ENCODE measurements at places on chromosomes 12 and 14. TPM values are rescaled to one million over a fixed set of nuclear protein-coding genes. Genes with fewer than 3 reads are reported as not detected.
A peak's percentile ranks its signal among the peaks of the same experiment; 100 is the strongest.

- no peaks in the 10 kb centered on the region for H3K4me1 ChIP-seq
- H3K4me3 ChIP-seq: no peak overlapping the region
- no peaks in the 10 kb centered on the region for H3K36me3 ChIP-seq
- no peak overlapping the region for H3K27ac ChIP-seq
These were observed 235.3 kb downstream of the CCDC91 start for GRCh38 chr12:28425526-28425925.

GRCh38 chr12:115979851-115980250 is 297.6 kb downstream of the MED13L start:
- H3K27ac ChIP-seq: no peak overlapping the region
- no peak overlapping the region for H3K4me3 ChIP-seq
- peaks cover 86% of the 10 kb centered on the region for H3K36me3 ChIP-seq
- no peak for DNase-seq
- H3K4me1 ChIP-seq: no peaks in the 10 kb centered on the region

DNA sequence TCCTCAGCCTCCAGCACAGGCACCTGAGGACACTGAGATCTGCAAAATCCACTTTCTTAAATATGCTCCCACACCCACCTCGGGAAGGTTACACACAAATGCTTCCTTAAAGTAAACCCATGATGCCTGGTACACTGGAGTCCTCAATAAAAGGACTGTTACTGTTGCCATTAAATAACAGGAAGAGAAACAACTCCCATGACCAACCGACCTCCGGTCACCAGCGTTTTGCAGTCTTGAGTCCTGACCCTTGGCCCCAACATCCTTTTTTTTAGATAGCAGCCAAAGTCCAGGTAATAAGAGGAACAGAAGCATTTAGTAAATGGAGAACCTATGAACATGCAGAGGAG is 42.4 kb downstream of the ITPK1 start:
- no peak overlapping the region for H3K4me3 ChIP-seq
- no peak overlapping the region for H3K27ac ChIP-seq
- no peak for DNase-seq
- H3K36me3 ChIP-seq: no peaks in the 10 kb centered on the region
- no peaks in the 10 kb centered on the region for H3K27me3 ChIP-seq

DNA sequence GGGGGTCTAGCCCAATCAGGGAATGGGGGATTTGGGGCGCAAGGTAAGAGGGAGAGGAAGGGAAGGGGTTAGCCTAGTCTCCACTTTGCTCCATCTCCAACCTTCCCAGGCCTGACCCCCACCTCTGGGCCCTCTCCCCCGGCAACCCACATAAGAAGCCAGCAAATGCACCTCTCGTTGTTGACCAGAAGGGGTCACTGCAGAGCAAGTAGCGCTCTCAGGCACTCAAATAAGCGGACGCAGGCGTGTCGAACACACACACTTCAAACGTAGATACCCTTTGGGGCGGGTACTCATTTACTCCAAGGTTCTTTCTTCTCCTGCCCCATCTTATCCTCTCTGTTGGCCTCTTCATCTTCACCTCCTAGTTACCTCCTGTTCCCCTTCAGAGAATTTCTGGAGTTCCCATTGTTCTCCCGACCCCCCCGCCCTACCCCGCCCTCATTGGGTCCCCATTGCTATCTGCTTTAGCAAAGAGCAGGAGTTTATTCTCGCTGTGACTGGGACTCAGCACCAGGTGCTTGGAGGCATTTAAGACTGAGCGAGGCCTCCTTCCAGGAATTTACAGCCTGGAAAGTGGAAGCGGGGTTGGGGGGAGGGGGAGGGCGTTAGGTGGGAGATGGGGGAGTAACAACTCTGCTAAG is 1.5 kb upstream of the SRRM4 start:
- H3K27me3 ChIP-seq: peaks cover 60% of the 10 kb centered on the region
- no peak overlapping the region for H3K27ac ChIP-seq
- H3K4me1 ChIP-seq: peaks cover 11% of the 10 kb centered on the region
- no peak overlapping the region for H3K4me3 ChIP-seq
- no peak for DNase-seq

DNA sequence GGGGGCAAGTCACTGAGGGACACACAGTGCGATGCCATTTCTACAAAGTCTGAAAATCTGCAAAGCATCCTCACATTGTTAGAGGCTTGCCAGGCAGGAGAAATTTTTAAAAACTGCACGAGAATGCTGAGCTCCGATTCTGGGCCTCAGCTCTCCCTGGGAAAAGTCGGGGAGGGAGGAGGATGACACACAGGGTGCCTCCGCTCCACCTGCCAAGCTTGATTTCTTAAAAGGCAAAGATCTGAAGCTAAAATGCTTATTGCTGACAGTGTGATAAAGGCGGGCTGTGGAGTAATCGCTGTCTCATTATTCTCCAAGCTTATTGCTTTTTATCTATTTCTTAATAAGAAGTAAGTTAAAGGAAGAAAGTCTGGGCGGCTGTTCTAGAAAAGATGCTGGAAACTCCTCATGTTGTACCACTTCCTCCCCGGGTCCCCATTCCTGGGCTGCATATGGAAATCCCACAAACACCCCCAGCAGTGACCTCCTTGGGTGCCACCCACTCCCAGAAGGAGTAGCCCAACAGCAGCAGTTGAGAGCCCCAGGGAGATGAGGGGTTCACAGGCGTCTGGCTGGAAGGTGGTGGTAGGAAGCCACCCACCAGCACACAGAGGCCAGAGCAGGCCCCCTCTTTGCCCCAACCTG is 55.0 kb downstream of the CCDC85C start:
- peaks cover 4% of the 10 kb centered on the region for H3K27me3 ChIP-seq
- no peak overlapping the region for H3K4me3 ChIP-seq
- DNase-seq: no peak
- no peaks in the 10 kb centered on the region for H3K36me3 ChIP-seq
- H3K27ac ChIP-seq: no peak overlapping the region

DNA sequence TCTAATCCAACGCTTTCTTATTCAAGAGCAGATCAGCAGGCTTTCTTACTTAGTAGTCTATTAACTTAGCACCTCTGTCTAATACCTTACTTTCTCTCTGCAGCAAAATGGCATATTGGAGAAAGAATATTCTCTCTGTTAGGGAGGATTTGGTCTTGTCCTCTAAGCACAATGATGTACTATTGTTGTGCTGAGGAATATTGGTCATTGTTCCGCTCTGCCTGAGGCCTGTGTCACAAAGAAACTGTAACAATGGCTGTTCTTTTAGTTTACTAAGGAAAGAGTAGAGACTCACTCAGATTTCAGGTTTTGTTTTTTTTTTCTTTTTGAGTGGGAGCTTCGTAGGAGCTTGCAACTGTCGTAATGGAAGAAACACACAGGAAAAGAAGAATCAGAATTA is 1358.8 kb downstream of the LRFN5 start:
- H3K27me3 ChIP-seq: no peaks in the 10 kb centered on the region
- no peak overlapping the region for H3K4me3 ChIP-seq
- no peak overlapping the region for H3K27ac ChIP-seq
- no peaks in the 10 kb centered on the region for H3K36me3 ChIP-seq

GRCh38 chr12:46752396-46752795 is 73.4 kb downstream of the SLC38A4 start:
- no peak overlapping the region for H3K27ac ChIP-seq
- H3K4me3 ChIP-seq: no peak overlapping the region
- no peaks in the 10 kb centered on the region for H3K36me3 ChIP-seq
- H3K4me1 ChIP-seq: no peaks in the 10 kb centered on the region
- DNase-seq: no peak
- H3K27me3 ChIP-seq: no peaks in the 10 kb centered on the region

- H3K27ac ChIP-seq: no peak overlapping the region
- H3K36me3 ChIP-seq: no peaks in the 10 kb centered on the region
- H3K27me3 ChIP-seq: no peaks in the 10 kb centered on the region
These were observed 107.2 kb downstream of the BTG1 start for GRCh38 chr12:92038476-92038875.

GRCh38 chr12:113237748-113238147 is 16.5 kb downstream of the TPCN1 start:
- DNase-seq: no peak
- no peaks in the 10 kb centered on the region for H3K27me3 ChIP-seq
- peak overlapping the region; percentile 32 for H3K27ac ChIP-seq
- H3K4me1 ChIP-seq: peaks cover 67% of the 10 kb centered on the region
- H3K36me3 ChIP-seq: peaks cover 21% of the 10 kb centered on the region

- peaks cover 11% of the 10 kb centered on the region for H3K4me1 ChIP-seq
- no peaks in the 10 kb centered on the region for H3K27me3 ChIP-seq
- H3K27ac ChIP-seq: no peak overlapping the region
- H3K4me3 ChIP-seq: no peak overlapping the region
- H3K36me3 ChIP-seq: peaks cover 16% of the 10 kb centered on the region
These were observed 8.8 kb downstream of the P2RX4 start for GRCh38 chr12:121218588-121219352.

DNA sequence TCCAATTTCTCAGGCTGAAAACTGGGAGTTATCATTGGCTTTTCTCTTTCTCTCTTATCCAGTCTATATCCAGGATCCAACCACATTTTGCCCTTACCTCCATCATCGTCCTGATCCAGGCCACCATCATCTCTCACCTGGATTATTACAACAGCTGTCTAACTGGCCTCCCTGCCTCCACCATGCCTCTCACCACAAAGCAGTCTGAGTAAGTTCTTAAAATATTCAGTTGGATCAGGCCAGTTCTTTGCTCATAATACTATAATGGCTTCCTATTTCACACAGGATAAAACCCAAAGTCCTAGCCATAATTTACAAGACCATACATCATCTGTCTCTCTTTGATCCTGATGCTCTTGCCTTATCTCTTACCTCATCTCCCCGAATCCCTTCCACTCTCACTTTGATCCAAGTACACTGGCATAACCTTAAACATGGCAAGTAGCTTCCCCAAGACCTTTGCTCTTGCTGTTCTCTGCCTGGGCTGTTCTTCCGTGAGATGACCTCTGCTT is 133.4 kb upstream of the RAP1B start:
- no peak for DNase-seq
- H3K27me3 ChIP-seq: no peaks in the 10 kb centered on the region
- H3K36me3 ChIP-seq: no peaks in the 10 kb centered on the region
- H3K4me3 ChIP-seq: no peak overlapping the region
- H3K4me1 ChIP-seq: no peaks in the 10 kb centered on the region

DNA sequence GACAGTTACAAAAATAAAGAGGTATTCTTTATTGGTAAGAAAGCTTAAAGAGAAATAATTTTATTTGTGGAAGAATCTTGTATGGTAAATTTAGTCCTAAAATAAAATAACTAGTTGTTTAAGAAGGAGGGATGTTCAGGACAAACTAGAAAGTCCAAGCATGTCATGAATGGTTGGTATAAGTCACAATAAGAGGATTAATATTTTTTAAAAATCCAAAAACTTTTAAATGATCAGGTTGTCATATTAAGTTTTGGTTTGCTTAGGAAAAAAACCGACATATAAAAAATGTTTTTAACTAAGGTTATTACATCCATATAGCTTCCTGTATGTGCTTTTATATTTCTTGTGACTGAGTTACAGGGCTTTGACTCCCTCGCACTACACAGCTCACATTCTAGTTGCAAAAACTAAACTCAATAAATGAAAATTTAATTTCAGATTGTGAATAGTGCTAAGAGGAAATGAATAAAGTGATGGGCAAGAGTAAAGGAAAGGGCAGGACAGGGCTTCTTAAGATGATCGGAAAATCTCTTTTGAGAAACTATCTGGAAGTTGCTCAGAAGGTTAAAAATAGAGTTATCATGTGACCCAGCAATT is 80.7 kb upstream of the METAP2 start:
- no peak overlapping the region for H3K4me3 ChIP-seq
- peaks cover 6% of the 10 kb centered on the region for H3K4me1 ChIP-seq

DNA sequence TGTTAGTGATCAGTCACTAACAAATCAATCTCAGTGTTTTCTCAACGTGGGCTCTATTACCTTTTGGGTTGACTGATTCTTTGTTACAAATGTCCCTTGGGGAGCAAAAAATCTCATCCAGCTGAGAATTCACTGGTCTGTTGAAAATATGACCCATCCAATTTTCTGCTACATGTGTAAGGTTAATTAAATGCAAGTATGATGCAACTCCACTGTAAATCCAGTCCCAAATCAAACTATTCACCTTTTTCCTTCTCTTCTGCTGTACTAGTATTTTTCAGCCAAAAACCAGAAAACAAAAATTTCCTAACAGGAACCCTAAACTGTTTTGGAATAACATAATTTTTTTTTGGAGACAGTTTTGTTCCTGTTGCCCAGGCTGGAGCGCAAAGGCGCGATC is 2.2 kb downstream of the ERH start:
- H3K4me1 ChIP-seq: peaks cover 47% of the 10 kb centered on the region
- no peaks in the 10 kb centered on the region for H3K27me3 ChIP-seq

- no peak overlapping the region for H3K4me3 ChIP-seq
- no peak for DNase-seq
- no peaks in the 10 kb centered on the region for H3K27me3 ChIP-seq
- no peaks in the 10 kb centered on the region for H3K36me3 ChIP-seq
These were observed 5.5 kb downstream of the ASIC1 start for GRCh38 chr12:50062728-50063460.

DNA sequence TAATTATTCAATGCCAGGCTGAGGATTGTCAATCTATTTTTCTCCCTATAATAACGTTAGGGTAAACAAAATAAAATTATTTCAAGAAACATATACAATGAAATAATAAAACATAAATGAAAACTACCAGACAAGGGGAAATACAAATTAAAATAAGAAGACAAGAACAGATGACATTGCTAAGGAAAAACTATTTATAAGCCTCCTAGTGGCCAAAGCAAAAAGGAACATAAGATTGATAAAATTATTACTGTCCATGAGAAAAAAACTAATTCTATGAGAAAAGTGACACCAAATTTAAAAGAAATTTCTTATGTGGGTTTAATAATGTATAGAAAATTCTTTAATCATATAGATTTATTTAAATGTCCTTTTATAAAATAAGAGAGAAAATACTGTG is 294.7 kb downstream of the TTC6 start:
- no peak for DNase-seq
- H3K4me1 ChIP-seq: no peaks in the 10 kb centered on the region

- H3K27me3 ChIP-seq: peaks cover 23% of the 10 kb centered on the region
- H3K27ac ChIP-seq: no peak overlapping the region
- H3K4me3 ChIP-seq: no peak overlapping the region
These were observed 54.6 kb upstream of the CCDC175 start for GRCh38 chr14:59631237-59631636.

DNA sequence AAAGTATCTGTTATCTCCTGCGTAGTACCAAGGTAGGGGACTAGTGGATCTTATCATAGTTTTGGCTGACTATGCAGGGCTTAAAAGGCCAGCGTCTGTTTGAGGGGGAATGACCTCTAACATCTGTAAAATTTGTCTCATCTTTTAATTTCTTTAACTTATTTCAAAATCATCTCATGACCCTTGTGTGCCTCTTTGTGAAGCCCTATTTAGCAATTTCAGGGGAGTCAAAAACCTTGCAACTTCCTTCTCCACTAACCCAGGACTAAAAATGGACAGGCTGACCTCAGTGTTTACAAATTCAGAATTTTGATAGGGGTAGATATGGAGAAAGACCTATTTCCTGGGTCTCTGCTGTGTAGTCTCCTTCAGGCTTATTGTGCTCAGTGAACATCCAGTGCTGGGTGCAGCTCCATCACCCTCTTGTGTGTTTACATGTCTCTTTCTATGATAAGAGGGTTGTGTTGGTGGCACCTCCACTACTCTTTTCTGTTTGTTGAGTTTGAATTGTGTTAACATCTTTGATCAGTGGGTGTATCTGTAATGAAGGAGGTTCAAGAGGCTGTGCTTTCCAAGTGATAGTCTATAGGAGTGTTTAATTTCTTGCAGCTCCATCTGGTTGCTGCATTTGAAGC is 14.3 kb downstream of the NECAP1 start:
- H3K27me3 ChIP-seq: no peaks in the 10 kb centered on the region
- H3K4me3 ChIP-seq: no peak overlapping the region
- peaks cover 70% of the 10 kb centered on the region for H3K36me3 ChIP-seq
- DNase-seq: no peak

The GALNT16 gene
- 2.1 TPM for total RNA-seq

The GAPDH gene
- 2,828 TPM for total RNA-seq

The ANKRD33 gene
- not detected for total RNA-seq

The FGF23 gene
- total RNA-seq: not detected

The GSC gene
- not detected for total RNA-seq

The RBP5 gene
- 2.1 TPM for total RNA-seq

The PIWIL1 gene
- not detected for total RNA-seq
